ENCODE measurements at places on chromosomes 11 and 22.

GRCh38 chr11:113693030-113693429 is 13.1 kb downstream of the TMPRSS5 start:
- no peak for DNase-seq

- DNase-seq: no peak
Observed at GRCh38 chr11:41404109-41404508, 55.3 kb downstream of the LRRC4C start.

- no peak for DNase-seq
Observed at GRCh38 chr11:45949992-45950407, 27.5 kb downstream of the LARGE2 start.

DNA sequence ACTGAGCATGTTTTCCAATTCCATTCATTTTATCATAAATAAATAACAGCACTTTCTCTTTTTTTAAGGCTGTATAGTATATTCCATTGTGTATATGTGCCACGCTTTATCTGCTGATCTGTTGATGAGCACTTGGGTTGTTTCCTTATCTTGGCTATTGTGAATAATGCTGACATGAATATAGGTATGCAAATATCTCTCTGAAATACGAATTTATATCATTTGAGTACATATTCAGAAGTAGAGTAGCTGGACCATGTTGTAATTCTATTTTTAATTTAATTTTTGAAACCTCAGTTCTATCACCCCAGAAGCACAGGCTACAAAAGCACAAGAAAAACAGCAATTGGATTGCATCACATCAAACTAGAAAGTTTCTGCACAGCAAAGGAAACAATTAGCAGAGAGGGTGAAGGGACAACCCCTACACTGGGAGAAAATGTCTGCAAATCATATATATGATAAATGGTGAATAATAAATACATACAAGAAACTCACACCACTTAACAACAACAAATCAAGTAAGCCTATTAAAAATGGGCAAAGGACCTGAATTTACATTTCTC is 43.4 kb downstream of the XKR3 start:
- DNase-seq: no peak

DNA sequence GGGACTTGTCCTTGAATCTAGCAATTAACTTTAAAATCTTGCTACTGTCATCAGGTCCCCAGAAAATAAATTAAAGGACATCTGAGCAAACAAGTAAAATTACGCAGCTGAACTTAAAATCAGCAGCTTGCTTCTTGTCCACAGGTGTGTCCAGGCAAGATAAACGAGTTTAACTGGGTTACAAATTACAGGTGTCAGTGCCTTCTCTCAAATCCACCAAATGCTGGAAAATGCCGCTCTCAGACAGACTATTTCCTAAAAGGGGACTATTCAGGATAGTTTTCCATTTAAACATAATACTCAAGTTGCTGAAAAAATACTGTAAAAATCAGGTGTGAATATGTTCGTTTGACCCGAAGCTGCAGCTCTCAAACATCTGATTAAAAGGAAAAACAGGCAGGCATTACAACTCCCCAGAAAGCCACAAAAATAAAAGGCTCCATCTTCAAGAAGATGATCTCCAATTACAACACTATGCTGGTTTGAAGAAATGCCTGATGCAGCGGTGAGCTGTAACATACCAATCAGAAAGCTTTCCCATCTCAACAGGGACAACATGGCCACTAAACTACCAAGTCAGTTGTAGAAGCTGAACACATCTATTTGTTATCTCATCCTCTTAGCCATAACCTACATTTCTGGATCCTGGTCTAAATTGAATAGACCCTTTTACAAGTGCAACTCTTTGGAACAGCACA is 82.1 kb downstream of the CADM1 start:
- DNase-seq: no peak

- no peak for DNase-seq
Observed at GRCh38 chr11:102846292-102846691, 2.9 kb upstream of the MMP3 start.

GRCh38 chr22:50031189-50032091 is 18.9 kb upstream of the IL17REL start:
- DNase-seq: no peak

- no peak for DNase-seq
Observed at GRCh38 chr11:555227-555779, 5.2 kb downstream of the LMNTD2 start.

DNA sequence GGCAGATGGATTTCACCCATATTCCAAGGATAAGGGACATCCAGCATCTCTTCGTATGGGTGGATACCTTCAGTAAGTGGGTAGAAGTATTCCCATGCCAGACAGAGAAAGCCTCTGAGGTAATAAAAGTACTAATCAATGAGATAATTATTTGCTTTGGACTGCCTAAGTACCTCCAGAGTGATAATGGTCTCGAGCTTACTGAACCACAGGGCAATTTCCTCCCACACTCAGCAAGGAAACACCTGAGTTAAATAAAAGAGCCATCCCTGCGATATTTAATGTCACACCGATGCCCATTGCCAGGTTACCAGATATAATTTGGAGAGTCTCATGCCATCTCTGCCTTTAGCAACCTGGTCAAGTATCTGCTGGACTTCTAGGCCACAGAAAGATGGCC is 70.6 kb upstream of the MPEG1 start:
- no peak for DNase-seq

DNA sequence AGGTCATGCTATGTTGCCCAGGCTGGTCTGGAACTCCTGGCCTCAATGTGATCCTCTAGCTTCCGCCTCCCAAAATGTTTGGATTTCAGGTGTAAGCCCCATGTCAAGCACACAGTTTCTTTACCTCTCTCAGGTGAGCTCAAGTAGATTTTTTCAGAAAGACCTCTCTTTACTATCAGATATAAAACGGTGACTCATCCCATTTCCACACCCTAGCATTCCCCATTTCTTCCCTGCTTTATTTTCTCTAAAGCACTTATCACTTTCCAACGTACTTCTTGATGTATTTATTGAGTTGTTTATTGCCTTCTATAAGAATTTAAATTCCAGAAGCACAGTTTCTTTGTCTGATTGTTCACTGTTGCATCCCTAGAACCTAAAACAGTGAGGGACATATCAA is 3.7 kb downstream of the TSG101 start:
- DNase-seq: no peak

DNA sequence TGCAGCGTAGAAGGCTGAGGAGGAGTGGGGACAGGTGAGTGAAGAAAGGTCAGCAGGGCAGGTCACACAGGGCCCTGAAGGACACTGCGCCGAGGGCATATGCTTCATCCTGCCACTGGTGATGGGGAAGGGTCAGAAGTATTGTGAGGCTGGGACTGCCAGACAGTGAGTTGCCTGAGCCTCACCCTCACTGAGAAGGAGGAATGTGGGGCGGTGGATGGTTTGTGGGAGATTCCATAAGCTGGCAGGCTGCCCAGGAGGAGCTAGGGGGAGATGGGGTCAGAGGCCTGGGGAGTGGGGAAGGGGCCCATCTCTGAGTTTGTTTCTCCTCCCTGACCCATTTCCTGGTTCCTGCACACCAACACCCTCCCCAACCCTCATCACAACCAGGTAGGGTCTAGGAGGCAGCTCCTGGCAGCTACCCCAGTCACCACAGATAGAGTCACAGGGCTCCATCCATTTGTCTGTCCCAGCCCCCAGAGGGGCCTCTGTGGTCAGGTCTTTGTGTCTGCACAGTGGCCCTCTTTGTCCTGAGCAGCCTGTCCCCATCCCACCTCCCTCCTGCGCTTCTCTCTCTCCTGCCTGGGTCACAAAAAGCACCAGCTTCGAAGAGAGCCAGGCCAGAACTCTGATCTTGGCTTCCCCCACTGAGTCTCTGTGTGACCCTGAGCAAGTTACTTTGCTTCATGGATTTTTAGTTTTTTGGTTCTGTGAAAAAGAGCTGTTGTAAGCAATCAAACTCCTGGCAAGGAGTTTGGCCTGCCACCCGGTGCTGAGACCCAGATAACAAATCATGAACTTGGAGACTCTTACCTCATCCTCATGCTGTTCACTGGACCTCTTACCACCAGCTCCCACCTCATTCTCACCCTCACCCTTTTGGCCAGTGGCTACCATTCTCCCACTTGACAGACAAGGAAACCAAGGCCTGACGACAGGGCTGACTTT is 4.6 kb upstream of the P2RY2 start:
- DNase-seq: no peak

DNA sequence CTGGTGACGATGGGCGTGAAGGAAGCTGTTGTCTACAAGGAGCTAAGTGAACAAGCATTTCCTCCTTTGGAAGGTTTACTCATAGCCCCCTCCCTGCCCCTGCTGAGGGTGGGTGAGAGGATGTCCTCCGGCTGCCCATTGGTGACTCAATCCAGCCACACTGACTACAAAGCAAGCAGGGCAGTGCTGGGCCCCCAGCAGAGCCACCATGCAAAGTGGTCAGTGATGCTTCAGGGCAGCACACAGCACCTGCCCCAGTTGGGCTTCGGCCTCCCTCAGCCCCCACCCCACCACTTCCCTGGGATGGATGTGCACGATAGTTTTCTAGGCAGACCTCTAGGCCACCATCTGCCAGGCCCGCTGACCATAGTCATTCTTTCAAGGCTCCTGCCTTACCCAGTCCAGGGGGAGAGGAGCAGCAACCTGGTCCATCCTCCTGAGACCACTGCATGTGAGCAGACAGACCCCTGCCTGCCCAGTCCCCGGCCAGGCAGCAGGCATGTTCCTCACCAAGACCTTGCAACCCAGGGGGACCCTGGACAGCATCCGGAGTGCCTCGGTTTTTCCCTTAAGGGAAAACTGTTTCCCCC is 125.1 kb downstream of the BCR start:
- no peak for DNase-seq

GRCh38 chr11:118287006-118287405 is 17.5 kb upstream of the CD3E start:
- DNase-seq: peak; percentile 9

DNA sequence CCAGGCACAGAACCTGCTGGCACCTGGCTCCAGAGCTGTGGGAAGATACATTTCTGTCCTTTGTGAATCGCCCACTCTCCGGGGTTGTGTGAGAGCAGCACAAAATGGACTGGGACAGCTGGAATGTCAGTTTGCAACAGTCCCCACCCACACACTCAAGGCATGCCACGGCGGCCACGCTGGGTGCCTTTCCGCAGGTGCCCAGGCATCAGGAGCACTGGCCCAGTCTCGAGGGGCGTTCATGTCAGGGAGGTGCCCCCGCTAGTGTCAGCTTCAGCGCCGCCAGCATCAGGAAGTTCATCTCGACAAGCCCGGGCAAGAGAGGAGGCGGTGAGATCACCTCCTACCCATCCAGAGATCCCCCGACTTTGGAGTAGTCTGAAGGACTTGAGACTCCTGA is 2.1 kb downstream of the TP53AIP1 start:
- DNase-seq: no peak

DNA sequence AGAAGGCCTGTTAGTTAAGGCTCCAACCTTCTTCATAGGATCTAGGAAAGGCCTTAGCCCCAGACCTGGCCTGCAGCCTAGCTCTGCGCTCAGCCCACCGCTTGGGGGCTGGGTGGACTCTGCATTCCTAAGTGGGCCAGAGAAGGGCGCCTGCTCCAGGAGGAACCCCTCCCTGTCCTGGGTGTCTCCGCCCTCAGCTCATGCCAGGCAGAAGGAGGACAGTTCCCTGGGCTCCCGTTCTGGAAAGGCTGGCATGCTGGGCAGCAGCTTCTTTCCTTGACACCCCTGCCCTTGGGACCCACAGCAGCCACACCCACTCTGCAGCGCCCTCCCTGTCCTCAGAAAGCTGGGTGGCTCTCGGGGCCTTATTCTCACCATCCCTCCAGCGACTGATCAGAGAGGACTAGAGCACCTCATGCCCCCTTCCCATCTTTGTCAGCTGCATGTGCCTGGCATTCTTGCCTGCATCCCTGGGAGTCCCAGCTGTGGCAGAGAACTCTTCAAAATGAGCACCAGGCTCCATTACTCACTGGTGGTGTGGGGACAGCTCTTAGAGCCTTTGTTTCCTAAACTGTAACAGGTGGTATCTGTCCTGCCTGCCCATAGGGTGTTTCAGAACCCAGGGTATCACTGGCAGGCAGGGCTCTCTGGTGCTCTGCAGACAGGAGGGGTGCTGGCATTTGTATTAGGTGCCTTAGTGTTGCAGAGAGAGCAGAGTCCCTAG is 20.3 kb upstream of the MYRF start:
- no peak for DNase-seq

GRCh38 chr11:17014321-17014832 is at the start of gene PLEKHA7:
TSS of gene PLEKHA7 (minus strand) at chr11:17014414. CDS start at chr11:17014401, 13 bp downstream.
- DNase-seq: no peak

DNA sequence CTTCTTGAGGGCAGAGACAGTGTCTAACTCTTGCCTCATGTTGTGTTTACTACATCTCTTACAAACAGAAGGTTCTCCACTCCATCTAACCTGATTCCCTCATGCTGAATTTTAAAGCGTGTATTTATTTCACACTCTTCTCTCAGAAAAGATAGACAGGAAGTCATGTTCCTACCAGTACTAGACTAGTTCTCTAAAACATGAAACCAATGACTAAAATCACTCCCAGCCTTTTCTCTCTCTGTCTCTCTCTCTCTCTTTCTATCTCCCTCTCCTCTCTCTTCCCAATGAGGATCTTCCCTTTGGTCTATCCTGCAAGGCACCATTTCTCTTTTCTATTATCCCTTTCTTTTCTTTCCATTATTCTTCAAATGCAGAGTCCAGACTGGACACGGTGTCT is 391.9 kb upstream of the CADM1 start:
- DNase-seq: no peak

DNA sequence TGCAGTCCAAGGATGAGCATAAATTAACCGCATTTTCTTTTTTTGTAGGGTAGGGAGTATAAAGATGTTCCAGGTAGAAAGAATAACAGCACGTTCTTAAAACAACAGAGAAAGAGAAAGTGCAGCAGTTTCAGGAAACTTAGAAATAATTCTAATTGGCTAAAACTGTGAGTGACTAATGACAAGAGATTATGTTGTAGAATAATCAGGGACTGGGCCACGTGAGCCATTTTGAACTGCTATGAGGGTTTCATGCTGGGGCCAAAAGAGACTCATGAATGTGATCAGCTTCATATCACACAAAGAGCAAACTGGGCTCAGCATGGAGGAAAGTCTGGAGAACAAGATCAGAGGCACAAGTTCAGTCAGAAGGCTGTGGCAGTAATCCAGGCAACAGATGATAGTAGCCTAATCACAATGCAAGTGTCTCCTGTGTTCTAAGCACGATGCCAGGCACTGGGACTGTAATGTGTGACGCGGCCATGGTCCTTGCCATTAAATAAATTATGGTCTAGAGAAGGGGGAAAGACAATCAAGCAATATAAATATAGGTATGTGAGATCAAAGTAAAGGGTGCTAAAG is 17.9 kb downstream of the CWF19L2 start:
- no peak for DNase-seq

DNA sequence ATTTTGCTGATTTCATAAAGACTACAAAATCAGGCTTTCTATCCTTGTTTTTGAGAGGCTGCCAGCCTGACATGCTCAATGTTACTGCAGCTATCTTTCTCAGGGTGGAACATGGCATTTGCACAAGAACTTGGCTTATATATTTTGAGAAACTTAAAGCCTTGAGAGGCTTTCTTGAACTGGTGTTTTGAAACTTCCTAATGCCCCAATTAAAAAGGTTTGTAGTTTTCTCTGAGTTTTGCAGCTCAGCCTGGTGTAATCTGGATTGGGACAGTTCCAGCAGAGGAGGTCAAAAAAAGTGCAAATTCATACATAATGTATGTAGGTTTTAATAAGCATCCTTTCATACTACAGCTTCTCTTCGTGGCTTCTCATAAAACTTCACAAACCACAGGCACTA is 223.4 kb downstream of the FAM76B start:
- DNase-seq: no peak

GRCh38 chr22:26115266-26115665 is 54.0 kb upstream of the SEZ6L start:
- no peak for DNase-seq

Data from fibroblast of skin of left biceps (primary cell).